ENCODE measurements at places on chromosomes 4 and X.

DNA sequence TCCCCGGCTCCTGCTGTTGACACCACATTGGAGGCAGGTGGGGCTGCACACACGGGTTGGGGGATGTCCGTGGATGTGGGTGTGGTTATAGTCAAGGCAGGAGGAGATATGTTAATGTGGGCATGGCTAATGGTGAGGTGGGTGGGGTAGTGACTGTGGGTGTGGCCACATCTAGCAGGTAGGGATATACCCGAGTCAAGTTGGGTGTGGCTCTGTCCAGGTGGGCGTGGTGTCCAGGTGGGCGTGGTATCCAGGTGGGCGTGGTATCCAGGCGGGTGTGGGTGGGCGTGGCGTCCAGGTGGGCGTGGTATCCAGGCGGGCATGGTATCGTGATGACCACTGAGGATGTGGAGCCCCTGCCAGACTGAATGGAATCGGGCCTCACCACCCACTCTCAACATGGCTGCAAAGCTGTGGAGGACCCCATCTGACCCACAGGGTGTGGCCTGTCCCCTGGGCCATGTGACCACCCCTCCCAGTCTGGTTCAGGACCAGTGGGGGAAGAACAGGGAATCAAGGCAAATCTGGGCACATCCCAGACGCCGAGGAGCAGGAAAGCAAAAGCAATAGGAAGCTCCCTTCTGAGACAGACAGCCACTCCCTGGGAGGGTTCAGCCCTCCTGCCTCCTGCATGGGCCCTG, 21.0 kb downstream of the MAN2B2 start:
- no peak for DNase-seq

DNA sequence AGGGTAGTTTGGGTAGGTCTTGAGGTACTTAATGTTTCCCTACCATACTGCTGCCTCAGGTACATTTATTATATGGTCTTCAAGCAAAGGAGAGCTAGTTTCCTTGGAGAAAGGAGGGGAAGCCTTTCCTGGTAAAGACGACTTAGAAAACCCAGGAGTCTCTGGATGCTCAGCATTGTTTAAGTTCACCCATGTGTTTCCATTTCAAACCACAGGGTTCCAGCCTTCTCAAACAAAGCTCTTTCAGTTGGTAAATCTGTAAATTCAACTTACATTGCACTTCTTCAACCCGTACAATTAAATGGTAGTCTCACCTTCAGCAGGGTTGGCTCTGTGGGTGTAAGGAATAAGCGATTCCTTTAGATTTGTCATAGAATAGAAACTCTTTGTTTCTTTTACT, 111.9 kb upstream of the UNC5C start:
- no peak for DNase-seq

DNA sequence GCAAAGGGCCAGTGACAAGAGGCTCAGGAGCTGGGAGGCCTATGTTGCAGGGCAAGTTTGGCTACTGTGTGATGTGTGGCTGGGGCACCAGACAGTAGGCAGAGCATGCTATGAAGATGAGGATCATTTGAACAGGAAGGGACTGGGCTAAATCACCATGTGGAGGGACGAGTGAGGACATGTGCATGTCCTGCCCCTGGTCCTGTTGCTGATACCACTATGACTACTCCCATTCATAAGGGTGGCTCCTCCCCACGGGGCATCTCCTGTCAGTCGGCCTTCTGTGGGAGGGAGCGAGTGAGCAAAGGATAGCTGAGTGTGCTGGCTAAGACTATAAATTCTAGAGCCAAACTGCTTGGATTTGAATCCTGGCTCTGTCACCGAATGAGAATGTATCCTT, 139.2 kb downstream of the TMEM164 start:
- DNase-seq, result no peak

- no peak for DNase-seq
Observed at GRCh38 chr4:159549098-159549518, 446.2 kb downstream of the RAPGEF2 start.

GRCh38 chr4:105430811-105431210, 43.1 kb downstream of the PPA2 start:
- no peak for DNase-seq

DNA sequence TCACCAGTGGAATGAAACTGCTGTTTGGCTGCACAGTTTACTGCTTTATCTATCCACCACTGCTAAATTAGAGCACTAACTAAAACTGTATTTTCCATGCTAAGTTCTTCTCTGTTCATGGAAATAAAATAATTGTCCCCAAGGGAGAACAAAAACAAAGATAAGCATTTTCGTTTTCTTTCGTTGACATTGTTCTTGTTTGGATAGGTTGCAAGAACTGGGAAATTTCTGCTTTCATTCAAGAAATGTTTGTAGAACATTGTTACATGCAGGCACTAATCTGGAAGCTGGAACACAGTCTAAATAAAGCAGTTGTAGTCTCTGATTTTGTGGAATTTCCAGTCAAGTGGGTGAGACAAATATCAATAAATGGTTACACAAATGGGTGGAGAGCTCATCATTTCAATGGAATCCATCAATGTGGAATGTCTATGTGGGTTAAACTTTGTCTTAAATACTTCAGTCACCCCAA, 5.8 kb upstream of the CXCL8 start:
- DNase-seq, result no peak

GRCh38 chr4:13938299-13938698, 310.8 kb upstream of the BOD1L1 start:
- DNase-seq, result no peak

- no peak for DNase-seq
Observed at GRCh38 chr4:147682755-147683154, 1.2 kb downstream of the PRMT9 start.

DNA sequence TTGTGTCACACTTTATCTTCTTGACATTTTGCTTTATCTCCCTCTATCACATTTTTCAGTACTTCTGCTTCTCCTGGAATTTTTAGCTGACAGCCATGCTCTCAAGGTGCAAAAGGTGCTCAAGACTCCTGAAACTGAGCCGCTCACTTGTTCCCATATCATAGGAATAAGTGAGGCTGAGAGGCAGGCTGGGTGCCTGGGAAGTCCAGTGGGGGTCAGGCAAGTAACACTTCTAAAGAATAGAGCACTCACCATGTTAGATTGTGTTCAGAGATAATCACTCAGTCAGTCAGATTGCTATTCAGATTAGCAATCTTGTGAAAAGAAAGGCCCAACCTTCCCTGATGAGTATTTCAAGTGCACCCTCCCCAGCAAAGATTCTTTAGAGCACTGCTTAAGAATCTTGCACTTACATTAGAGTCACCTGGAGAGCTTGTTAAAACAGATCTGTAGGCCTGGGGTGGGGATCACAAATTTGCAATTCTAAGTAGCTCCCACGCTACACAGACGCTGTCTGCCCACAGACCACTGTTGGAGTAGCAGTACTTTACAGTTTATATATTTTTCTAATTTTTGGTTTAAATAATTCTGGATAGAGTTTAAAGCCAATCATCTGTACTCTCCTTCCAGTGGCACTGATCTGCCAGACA, 23.1 kb upstream of the LRAT start:
- no peak for DNase-seq

- no peak for DNase-seq
Observed at GRCh38 chr4:9988933-9989332, 32.4 kb downstream of the SLC2A9 start.

DNA sequence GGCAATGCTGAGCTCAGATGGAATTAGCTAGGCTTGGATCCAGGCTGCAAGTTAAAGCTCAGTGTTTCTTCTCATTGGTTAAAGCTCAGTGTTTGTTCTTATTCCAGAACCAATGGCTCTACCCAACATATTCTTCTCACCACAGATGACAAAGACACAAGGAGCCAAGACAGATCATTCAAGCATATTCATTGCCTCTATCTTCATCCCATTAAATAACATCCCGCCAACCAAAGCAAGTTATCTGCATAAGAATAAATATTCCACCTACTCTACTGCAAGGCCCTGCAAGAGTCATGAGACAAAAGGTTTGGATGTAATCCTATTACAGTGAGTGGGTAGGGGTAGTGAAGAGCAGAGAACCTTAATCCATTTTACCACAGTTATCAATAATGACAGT, 766.5 kb downstream of the C4orf33 start:
- no peak for DNase-seq

- DNase-seq, result no peak
Observed at GRCh38 chrX:17550011-17550410, 175.0 kb downstream of the NHS start.

All from NCI-H187 treated with DMSO at 0.1 percent for 48 hours (cell line).